CD8-positive, alpha-beta T cell (primary cell): ENCODE measurements at places on chromosomes 3 and 15.

DNA sequence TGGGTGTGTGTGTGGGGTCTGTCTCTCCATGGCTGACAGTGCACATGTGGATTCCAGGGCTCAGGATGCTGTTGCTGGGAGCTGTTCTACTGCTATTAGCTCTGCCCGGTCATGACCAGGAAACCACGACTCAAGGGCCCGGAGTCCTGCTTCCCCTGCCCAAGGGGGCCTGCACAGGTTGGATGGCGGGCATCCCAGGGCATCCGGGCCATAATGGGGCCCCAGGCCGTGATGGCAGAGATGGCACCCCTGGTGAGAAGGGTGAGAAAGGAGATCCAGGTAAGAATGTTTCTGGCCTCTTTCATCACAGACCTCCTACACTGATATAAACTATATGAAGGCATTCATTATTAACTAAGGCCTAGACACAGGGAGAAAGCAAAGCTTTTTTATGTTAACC, 10.5 kb downstream of the ADIPOQ start:
- DNase-seq = no peak

GRCh38 chr15:66290518-66290917, 2.9 kb upstream of the DIS3L start:
- DNase-seq = no peak

GRCh38 chr15:88664151-88664778, 25.4 kb downstream of the ISG20 start:
- DNase-seq = peak; percentile 29

GRCh38 chr3:94985778-94986177, 922.9 kb downstream of the NSUN3 start:
- no peak for DNase-seq

DNA sequence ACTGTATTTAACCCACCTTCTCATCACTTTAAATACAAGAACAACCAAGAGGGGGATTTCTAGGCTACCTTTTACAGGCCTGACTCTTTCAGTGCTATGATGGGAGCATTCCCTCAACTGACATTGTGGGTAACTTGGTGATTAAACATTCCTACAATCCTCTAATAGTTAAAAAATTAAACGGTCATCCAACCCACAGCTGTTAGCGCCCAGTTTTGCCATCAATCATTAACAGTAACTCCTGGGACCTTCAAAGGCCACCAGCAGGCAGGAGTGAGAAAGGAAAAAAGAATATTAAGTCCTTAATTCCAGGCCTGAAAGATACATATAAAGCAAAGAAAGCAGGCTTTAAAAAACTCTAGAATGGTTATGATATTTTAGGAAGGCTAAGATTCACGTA, 512.1 kb downstream of the MAGI1 start:
- DNase-seq = no peak
